ENCODE measurements at places on chromosomes 11 and 22.

DNA sequence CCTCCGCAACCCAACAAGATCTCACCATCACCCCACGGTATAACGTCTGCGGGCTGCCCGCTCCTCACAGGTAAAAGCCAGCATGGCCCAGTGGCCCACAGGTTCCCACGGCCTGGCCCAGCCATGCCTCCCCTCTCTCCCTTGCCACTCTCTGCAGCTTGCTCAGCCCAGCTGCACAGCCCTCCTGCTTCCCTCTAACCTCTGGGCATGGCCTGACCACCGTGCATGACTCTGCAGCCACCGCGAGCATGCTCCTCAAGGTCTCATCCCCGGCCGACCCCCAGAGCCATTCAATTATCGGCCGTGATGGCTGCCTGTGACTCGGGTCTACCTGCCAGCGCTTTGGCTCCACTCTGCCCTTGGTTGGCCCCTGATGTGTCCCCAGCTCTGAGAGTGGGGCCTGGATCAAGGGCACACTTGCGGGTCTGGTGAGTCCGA is 185.5 kb downstream of the CTTN start:
- no peak for DNase-seq

DNA sequence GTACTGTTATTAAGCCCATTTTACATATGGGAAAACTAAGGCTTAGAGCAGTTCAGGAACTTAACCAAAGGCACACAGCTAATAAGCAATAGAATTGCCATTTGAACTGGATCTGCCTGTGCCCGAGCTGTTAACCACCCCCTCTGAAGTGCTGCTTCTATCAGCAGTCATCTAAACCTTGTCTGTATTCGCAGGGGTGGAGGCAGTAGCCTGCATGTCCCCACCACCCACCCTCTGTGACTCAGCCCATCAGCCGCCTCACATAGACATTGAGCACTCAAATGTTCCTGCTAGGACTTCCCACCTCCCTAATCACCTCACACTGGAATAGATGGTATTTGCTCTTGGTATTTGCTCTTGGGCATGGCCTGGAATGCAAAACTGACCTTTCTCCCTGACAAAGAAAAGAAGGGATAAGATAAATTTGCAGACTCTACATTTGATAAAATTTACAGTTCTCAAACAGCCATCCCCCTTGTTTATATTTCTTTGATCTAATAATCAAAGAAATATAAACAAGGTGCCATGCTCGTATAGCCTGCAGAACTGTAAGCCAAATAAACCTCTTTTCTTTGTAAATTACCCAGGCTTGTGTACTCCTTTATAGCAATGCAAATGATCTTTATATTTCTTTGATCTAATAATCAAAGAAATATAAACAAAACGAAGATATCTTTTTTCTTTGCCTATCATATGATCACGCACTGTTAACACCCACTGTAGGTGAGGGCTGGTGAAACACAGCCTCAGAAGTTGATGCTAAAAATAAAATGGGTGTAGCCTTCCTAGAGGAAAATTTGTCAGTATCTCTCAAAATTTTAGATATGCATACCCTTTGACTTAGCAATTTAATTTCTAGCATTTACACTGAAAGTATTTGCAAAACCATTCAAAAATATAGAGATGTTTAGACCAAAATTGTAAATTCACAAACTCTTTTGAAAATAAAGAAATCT is 15.9 kb downstream of the DKK3 start:
- no peak for DNase-seq

GRCh38 chr22:21760640-21761039 is 25.0 kb upstream of the YPEL1 start:
- no peak for DNase-seq

- DNase-seq, result no peak
Observed at GRCh38 chr11:123472236-123472935, 42.3 kb downstream of the GRAMD1B start.

DNA sequence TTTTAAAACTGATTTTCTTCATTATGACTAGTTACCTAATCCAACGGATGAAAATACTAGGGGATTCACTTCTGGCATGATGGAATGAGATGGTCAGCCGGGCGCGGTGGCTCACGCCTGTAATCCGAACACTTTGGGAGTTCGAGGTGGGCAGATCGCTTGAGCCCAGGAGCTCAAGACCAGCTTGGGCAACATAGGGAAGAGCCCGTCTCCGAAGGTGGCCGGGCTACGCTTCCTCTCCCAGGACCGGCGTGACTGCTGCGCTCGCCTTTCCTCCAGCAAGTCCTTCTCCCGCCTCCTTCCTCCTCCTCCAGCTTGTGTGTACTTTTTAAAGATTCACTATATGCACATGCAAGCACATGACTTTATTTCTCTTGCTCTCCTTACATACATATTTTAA is 505.4 kb upstream of the CCDC90B start:
- no peak for DNase-seq

DNA sequence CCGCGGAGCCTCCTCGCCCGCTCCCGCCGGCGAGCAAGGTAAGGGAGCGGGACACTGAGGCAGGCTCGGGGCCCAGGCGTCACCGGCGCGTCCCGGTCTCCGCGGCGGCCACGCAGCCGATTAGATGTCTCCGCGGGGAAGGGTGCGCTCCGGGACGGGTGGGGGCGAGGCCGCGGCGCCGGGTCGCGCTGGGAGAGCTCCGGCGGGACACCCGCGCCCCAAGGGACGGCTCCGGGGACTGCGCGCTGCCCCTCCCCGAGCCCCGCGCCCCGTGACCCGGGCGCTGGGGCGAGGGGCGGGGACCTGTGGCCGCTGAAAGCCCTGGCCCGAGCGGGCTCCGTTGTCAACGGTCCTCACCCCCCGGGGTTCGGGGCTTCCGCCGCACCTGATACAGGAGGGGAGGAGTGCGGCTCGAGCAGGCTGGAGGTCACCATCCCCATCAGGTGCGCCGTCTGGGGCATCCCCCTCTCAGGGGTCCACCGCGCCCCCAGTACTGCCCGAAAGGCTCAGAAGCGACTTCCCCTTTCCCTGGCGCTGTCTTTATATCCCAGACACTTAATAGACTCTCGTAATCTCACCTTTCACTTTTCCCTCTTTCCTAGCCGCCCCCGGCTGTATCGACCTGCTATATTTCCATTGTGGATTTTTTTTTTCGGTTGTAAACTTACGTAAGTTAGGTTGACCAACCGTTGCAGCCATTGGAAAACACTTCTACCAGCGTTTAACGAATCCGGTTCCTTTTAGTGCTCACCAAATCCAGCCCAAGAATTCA is 573 bp downstream of the PPFIA1 start:
- DNase-seq, result peak; percentile 58

GRCh38 chr22:50221410-50222300 is 20.8 kb downstream of the SELENOO start:
- no peak for DNase-seq

DNA sequence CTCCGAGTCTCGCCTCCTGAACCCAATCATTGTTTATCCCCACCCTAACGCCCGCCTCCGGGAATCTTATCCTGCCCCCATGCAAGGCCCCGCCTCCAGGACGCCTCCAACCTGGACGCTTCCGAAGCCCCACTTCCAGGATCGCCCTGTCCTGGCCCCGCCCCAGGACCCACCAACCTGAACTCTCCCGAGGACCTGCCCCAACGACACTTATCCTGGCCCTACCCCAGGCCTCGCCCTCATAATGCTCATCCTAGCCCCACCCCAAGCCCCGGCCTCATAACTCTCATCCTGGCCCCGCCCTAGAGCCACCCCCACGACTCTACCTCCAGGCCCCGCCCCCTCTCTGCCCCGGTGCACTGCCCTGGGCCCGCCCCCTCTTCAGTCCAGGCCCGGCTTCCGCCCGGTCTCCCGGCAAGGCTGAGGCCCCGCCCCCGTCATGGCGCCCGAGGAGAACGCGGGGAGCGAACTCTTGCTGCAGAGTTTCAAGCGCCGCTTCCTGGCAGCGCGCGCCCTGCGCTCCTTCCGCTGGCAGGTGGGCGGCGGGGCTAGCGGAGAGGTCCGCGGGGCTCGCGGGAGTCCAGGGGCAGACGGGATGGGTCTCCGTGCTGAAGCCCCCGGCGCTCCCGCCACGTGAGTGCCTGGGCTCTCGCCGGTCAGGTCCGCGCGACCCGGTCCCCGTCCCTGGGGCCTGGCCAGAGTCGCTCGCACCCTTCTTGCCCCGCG is 45.7 kb upstream of the DEFB108B start:
- peak; percentile 67 for DNase-seq

DNA sequence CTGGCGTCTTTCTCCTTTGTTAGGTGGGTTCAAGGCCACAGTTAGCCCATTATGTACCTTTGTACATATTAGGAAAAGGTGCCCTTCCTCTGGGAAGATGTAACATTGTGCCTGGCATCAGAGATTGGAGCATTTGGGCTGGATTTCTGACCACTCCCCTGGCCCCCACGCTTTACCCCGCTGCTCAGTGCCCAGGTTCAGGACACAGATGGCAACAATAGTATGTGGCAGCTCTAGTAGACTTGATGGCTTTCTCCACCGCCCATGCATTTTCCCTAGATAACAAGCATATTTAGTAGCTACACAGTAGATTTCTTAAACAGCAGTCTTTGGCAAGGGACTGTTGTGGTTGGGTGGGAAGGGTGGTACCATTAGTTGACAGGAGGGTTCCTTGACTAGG is 53.1 kb downstream of the YAP1 start:
- DNase-seq, result no peak

DNA sequence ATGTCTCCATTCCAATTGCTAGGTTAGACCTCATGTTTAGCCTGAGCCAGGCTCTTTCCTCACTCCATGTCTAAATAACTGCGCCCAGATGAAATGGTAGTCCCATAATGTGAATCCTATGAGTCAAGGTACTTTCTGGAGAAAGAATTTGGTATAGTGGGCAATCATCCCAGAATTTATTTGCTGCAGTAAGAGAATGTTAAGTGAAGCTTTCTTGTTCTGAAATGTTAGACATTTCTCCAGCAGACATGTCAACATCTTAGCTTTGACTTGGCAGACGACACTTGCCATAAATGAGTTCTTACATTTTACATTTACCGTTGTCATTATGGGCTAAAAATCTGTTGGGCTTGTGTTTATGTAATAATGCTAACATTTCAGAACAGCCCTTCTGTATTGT is 165.2 kb downstream of the PGR start:
- DNase-seq, result no peak

- DNase-seq, result no peak
Observed at GRCh38 chr22:26669060-26669481, 11.7 kb downstream of the MIAT start.

GRCh38 chr22:49659924-49660315 is 167.8 kb downstream of the BRD1 start:
- DNase-seq, result no peak

DNA sequence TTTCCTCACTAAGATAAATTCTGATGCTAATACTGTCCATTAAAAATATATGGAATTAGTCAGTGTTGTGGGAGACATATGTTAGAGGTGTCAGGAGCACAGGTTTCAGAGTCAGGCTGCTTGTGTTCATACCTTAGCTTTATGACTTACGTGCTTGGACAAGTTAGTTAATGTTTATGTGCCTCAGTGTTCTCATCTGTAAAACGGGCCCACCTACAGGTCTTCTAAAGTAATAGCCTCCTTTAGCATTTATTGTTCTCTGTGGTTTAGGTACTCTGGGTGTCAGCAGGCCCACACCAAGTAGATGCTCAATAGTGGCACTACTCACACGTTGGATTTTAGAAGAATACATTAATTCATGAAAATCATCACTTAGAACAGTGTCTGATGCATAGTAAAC is 308.7 kb upstream of the ZC3H12C start:
- no peak for DNase-seq
